MG63 (cell line): ENCODE measurements at places on chromosomes 6 and 20. TPM values are rescaled to one million over a fixed set of nuclear protein-coding genes. Genes with fewer than 3 reads are reported as not detected.

HRH3 gene
- not detected in 2 replicates for total RNA-seq

ACTR5 gene
- 9.8 and 16.4 TPM in 2 replicates for total RNA-seq

LAMA2 gene
- total RNA-seq, result 6.7 and 8.5 TPM in 2 replicates

SLC52A3 gene
- not detected in 2 replicates for total RNA-seq

PROKR2 gene
- total RNA-seq, result not detected in 2 replicates

ROS1 gene
- 0.43 and 0.76 TPM in 2 replicates for total RNA-seq

LIME1 gene
- 2.8 and 5.7 TPM in 2 replicates for total RNA-seq

CLPSL2 gene
- total RNA-seq, result not detected in 2 replicates

SSR1 gene
- 170 and 187 TPM in 2 replicates for total RNA-seq

KIFC1 gene
- 36.6 and 45.5 TPM in 2 replicates for total RNA-seq

TREM1 gene
- not detected in 2 replicates for total RNA-seq
